HCEC 1CT (cell line): ENCODE measurements at places on chromosomes 2 and 18.
A peak's percentile ranks its signal among the peaks of the same experiment; 100 is the strongest.

GRCh38 chr18:58496937-58497336 lies 132.0 kb downstream of the ALPK2 start:
- DNase-seq, result peak; percentile 37

GRCh38 chr2:109545828-109546713 lies 67.7 kb downstream of the SEPTIN10 start:
- DNase-seq, result peak; percentile 51

DNA sequence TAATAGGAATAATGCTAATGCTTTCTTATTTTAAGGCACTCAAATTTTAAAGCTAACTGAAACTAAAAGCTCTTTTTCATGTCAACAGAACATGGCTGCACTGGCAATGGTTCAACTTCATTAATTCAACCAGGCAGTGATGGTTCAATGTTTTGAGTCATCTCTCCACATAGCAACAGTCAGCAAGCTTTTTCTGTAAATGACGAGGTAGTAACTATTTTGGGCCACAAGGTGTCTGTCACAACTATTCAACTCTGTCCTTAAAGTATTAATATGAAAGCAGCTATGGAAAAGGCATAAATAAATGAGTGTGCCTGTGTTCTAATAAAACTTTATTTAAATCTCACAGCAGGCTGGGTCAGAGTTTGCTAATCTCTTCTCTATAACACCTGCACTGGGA lies 1425.6 kb upstream of the PIK3C3 start:
- no peak for DNase-seq

DNA sequence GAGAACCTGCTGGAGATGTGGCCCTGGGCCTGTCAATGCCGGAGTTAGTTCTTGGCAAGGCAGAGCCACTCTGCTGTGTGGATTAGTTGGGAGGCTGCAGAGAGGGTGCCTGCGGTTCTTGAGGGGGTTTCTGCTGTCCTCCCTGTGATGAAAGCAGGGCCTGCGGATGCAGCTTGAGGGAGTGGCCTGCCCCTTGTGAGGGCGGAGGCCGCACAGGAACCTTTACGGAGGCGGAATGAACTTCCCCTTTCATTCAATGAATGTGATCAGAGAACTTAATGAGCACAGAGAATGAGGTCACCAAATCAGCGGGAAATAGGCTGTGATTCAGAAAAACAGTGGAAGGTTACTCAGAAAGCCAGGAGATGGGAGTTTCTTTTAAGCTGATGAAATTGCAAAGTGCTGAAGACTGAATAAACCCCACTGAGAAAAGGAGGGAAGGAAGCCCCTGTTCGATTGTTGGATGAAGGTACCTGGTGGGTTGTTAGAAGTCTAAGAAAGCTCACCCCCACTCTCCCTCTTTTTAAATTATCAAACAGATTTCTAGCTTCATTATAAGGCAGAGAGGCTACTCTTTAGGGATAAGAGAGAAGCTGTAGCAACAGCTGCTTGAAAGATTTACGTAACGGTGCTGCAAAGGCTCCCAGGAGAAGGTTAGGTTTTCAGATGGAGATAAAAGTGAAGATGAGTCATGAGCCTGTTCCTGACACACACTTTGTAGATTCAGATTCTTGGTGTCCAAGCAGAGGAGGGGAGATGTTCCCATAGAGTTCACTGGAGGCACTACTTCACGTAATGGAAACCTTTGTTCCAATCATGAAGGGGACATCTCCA lies 47.4 kb downstream of the VWA3B start:
- DNase-seq, result no peak

DNA sequence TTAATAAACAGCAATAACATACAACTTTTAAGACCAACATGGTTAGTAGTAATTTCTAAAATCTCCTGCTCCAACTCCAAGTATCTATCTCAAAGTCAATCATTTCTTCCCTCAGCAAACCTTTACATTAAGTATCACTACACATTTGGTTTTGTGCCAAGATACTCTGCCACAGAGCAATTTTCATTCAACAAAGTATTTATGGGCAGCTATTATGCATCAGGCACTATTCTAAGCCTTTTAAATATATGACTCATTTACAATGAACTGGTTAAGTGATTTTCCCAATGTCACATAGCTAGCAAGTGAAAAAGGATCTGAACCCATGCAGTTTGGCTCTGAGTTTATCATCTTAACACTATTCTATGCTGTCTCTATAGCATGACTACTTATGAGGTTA lies 264.3 kb downstream of the NOL4 start:
- DNase-seq, result no peak

DNA sequence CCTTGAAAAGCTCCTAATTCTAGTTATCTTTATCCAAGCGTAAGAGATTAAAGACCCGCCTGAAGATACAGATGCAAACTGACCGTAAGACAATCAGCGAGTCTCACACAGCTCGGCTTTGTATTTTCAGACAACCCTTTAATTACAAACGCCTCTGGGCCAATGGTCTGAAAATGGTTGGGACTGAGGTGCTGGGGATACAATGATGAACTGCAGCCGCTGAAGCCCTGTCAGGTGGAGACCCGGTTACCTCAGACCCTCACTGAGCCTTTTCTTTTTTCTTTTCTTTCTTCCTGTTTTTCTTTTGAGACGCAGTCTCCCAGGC lies 715 bp upstream of the CFAP36 start:
- no peak for DNase-seq

GRCh38 chr2:99490623-99491461 lies 1.0 kb upstream of the REV1 start:
- no peak for DNase-seq

- DNase-seq, result no peak
These were observed 42.3 kb downstream of the LRRTM4 start for GRCh38 chr2:77479895-77480294.

GRCh38 chr2:16707014-16707623 lies 41.5 kb upstream of the CYRIA start:
- no peak for DNase-seq

- DNase-seq, result no peak
These were observed 708.6 kb downstream of the CCDC85A start for GRCh38 chr2:56892382-56892781.

DNA sequence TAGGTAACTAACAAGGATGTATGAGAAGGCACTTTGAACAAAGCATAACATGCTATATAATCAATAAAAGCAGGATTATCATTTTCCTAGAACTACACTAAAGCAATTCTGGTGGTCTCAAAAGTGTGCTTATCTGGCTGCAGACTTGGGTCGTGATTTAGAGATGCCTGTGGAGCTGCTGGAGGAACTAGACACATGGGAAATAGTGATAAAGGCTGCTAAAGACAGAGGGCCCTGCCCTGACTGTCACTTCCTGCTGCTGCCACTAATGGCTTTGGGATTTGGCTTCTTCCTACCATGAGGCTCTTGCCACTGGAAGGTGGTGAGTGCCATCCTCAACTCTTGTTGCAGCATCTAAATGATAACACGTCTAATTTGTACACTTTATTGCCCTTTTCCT lies 22.5 kb downstream of the TMEM178A start:
- DNase-seq, result no peak

DNA sequence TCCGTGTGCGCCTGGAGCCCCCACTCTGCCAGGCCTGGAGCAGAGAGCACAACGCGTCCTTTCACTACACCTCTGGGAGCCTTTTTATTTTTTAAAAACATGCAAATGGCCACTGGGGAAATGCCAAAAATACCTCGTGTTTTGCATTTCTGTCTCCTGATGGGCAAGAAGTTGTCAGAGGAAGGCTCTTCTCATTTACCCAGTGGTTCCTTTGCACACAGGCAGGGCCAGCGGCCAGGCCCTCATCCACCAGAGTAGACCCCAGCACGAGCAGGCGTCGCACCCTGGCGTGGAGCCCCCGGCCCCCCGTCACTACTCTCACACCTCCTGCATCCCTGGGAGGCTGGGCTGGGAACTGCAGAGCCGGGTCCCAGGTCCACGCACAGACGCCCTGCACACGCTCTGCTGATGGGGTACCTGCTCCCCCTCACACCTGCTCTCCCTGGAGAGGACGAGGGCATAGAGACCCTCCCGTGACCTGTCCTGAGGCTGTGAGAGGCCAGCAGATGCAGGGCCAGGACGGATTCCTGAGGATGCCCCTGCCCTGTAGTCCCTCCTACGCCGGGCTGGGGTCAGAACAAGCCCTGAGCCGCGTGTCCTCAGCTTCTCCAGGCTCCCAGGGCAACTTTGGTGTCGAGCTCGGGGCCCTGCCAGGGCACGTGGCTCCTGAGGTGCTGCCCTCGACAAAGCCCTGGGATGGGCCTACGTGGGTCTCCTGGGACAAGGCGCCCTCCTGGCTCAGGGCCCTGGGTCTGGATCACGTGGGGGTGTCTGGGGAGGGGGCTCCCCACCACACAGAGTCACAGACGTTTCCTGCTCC lies 65.0 kb downstream of the NFATC1 start:
- DNase-seq, result no peak

DNA sequence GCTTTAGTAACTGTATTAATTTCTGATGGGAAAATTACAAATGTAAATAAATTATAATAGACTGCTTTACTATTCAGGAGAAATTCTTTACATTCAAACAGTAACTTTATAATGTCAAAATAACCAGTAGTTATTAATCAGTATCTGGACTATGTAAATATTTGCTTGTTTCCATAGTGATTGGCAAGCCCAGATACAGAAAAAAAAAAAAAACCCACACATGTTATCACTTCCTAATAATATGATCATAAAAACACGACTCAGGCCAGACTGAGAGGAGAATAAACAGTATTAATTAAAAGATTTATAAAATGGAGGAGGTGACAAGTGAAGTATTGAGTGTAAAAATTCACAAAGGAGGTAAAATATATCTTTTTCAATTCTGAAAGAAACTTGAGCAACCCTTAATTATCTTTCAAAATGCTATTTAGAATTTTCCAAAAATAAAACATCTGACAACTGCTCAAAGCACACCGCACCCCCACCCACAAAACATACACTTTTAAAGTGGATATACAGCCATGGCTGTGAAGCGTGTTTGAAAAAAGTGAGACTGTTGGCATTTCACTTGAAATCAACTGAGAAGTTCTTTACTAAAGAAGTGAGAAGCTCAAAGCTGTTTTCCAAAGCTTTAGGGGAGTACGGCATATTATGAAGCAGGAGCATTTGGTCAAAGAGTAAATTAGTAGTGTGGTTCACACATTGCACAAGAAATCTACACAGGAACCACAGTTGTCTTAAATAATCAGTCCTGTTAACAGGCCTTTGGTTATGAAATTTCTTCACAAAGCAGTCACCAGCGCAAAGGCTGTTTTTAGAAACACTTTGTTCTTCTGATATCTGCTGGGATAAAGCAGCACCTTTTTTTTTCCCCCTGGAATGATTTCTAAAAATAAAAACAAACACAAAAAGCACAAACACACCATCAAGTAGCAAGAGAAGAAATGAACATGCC lies 475.8 kb downstream of the TXNL1 start:
- no peak for DNase-seq
